ENCODE measurements at places on chromosomes 13 and 19. TPM values are rescaled to one million over a fixed set of nuclear protein-coding genes. Genes with fewer than 3 reads are reported as not detected.

P2RY11 gene
- total RNA-seq: 4.5 TPM

SETDB2 gene
- total RNA-seq: 4.3 TPM

DPF1 gene
- total RNA-seq: 2.6 TPM

CYP4F8 gene
- not detected for total RNA-seq

DCT gene
- total RNA-seq: not detected

IRGQ gene
- 20.8 TPM for total RNA-seq

MISP gene
- 25.2 TPM for total RNA-seq

CCDC159 gene
- total RNA-seq: 7.8 TPM

CAPN12 gene
- total RNA-seq: 0.51 TPM

CRB3 gene
- total RNA-seq: 58.9 TPM

SERPINE3 gene
- total RNA-seq: 0.07 TPM

C5AR2 gene
- total RNA-seq: not detected

ZNF473 gene
- total RNA-seq: 5.1 TPM

PRODH2 gene
- not detected for total RNA-seq

ZNF625 gene
- 4.6 TPM for total RNA-seq

RAP2A gene
- 17.5 TPM for total RNA-seq

IGLON5 gene
- 0.06 TPM for total RNA-seq

TTC9B gene
- not detected for total RNA-seq

SCEL gene
- 8.5 TPM for total RNA-seq

TUBA3C gene
- not detected for total RNA-seq

CPB2 gene
- total RNA-seq: not detected

CLDND2 gene
- not detected for total RNA-seq

ATXN8OS gene
- total RNA-seq: not detected

ODAD3 gene
- 0.40 TPM for total RNA-seq

GPI gene
- 453 TPM for total RNA-seq

OR4F17 gene
- total RNA-seq: not detected

CEACAM7 gene
- not detected for total RNA-seq

ZNF586 gene
- total RNA-seq: 6.7 TPM

RNASEH2A gene
- total RNA-seq: 49.6 TPM

COX6B2 gene
- 0.23 TPM for total RNA-seq

AMER2 gene
- 0.29 TPM for total RNA-seq

DIRAS1 gene
- total RNA-seq: not detected

S1PR4 gene
- total RNA-seq: not detected

PSG11 gene
- not detected for total RNA-seq

SH2D3A gene
- total RNA-seq: 26.6 TPM

CRTC1 gene
- total RNA-seq: 3.0 TPM

ZNF112 gene
- 2.8 TPM for total RNA-seq

GNA15 gene
- 1.2 TPM for total RNA-seq

RFPL4A gene
- not detected for total RNA-seq

ZNF724 gene
- total RNA-seq: 17.9 TPM

RASAL3 gene
- total RNA-seq: not detected

KLF1 gene
- total RNA-seq: 0.51 TPM

WTIP gene
- 27.9 TPM for total RNA-seq

All from epithelial cell of proximal tubule (primary cell).